Memory B cell (primary cell): ENCODE measurements at places on chromosomes 6 and 20.
A peak's percentile ranks its signal among the peaks of the same experiment; 100 is the strongest.

DNA sequence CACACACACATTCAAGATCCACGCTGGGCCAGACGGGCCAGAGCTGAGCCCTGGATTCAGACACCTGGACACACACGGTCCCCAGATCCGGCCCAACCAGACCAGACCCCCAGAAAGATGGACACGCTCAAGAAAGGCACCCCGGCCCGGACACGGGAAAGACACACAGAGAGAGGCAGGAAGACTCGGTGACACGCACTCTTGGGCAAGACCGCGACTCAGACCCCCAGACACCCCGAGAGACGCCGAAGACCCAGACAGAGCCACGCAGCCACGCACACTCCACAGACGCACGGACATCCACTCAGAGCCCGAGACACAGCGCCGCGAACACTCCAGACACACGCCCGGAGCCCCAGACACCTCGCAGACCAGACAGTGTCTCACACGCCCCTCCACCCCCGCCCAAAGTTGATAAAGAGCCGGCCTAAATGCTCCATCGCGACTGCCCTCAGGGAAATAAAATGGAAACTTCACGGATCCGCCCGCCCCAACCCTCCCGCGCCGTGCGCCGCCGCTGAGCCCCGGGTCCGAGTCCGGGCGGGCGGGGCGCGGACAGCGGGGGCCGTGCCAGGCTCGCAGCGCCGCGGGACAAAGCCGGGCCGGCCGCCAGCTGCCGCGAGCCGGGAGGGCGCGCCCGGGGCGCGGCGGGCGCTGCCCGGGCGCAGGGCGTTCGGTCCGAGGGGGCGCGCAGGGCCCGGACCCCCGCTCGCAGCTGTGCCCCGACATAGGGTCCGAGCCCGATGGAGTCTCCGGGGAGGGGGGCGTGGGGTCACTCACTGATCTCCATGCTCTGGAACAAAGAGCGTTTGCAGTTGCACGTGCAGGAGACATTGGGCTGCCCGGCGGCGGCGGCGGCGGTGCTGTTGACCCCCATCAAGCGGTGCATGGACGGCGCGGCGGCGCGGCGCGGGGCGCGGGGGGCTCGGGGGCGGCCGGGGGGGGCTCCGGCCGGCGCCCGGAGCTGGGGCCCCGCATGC lies 831 bp downstream of the PMEPA1 start:
- peaks cover 48% of the 10 kb centered on the region for H3K4me1 ChIP-seq
- peak overlapping the region; percentile 99 for H3K4me3 ChIP-seq
- peak overlapping the region; percentile 94 for H3K27ac ChIP-seq

- H3K36me3 ChIP-seq: peaks cover 6% of the 10 kb centered on the region
- peak; percentile 16 for DNase-seq
- peak overlapping the region; percentile 92 for H3K27ac ChIP-seq
- H3K4me3 ChIP-seq: peak overlapping the region; percentile 81
These were observed 21.0 kb downstream of the CEP43 start for GRCh38 chr6:167020206-167020605.

- H3K27me3 ChIP-seq: peaks cover 4% of the 10 kb centered on the region
- H3K27ac ChIP-seq: peak overlapping the region; percentile 4
- no peak overlapping the region for H3K4me3 ChIP-seq
- no peaks in the 10 kb centered on the region for H3K36me3 ChIP-seq
- no peak for DNase-seq
These were observed 40.0 kb downstream of the PLG start for GRCh38 chr6:160742090-160742489.

DNA sequence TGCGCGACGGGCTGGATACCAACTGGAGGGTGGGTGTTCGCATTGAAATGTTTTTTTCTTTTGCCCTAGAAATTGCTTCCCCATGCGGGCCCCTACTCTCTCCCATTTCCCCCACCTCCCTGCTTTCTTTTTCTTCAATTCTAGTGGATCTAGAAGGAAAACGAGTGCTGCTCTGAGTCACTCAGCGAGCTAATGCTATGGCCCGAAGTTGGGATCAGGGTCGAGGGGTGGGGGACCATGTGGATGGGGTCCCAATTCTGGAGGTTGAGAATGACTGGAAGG lies 71.5 kb downstream of the SOX4 start:
- no peak overlapping the region for H3K4me3 ChIP-seq
- no peak overlapping the region for H3K27ac ChIP-seq
- no peak for DNase-seq
- H3K4me1 ChIP-seq: peaks cover 15% of the 10 kb centered on the region

DNA sequence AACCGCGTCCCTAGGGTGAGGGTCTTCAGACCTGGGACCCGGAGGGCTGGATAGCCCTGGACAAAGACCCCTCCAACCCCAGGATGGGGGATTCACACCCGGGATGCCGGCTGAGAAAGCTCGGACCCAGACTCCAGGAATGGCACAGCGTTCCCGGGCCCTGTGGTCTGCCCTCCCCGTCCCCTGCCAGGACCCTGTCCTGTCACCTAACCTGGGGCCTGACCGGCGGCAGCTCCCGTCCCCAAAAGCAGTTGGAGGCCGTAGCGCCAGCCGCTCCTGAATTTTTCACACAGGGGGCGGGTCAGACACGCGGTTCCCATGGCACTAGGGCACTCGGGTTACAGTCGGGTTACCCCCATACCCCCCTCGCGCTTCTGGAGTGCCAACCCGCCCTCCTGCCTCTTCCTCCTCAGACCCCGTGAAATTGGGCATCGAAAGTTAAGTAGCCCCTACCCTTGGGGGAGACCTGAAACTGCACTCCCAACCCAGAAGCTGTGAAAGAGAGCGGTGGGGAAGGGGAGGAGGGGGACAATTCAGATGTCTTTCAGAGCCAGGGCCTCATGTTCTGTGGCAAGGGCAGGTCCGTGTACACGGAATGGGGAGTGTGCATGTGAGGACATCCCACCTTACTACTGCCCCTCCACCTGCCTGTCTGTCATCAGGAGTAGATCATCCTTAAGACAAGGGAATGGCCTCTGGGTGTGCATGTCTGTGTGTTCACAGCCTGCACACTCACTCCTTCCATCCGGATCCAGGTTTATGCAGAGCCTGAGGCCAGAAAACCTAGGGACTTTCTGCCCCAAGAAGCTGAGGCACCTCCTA lies 595 bp downstream of the REM1 start:
- no peak overlapping the region for H3K27ac ChIP-seq
- H3K4me3 ChIP-seq: no peak overlapping the region
- peaks cover 20% of the 10 kb centered on the region for H3K27me3 ChIP-seq

- H3K27ac ChIP-seq: peak overlapping the region; percentile 92
- H3K4me1 ChIP-seq: peaks cover 11% of the 10 kb centered on the region
- DNase-seq: no peak
- H3K4me3 ChIP-seq: no peak overlapping the region
These were observed 99.3 kb downstream of the RAMACL start for GRCh38 chr6:166487148-166487547.

DNA sequence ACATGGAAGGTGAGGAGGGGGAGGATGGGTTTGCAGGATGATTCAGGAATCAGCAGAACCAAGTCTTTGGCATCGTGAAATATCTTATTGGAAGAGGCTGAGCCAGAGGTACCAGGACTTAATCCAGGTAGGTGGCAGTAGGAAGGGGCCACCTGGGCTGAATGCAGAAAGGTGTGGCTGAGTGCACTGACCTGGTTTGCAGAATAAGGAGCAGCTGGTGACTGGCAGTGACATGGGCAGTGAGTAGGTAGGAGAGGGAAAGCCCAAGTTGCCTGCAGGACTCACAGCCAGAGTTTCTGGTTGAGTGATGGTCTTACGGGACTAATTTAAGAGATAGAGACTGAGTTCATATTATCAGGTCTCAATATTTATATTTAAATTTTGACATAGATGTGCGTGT lies 1.1 kb upstream of the PBOV1 start:
- DNase-seq: no peak
- H3K36me3 ChIP-seq: no peaks in the 10 kb centered on the region
- H3K27ac ChIP-seq: no peak overlapping the region
- peaks cover 10% of the 10 kb centered on the region for H3K27me3 ChIP-seq
- H3K4me1 ChIP-seq: no peaks in the 10 kb centered on the region

- H3K4me3 ChIP-seq: peak within 1 kb of the TSS; percentile 76
- no peaks in the 10 kb centered on the region for H3K36me3 ChIP-seq
- H3K27ac ChIP-seq: no peak within 1 kb of the TSS
- peak; percentile 33 for DNase-seq
These were observed at the start of gene CPNE5 for GRCh38 chr6:36838896-36839748. CPNE5 (minus strand) TSS chr6:36839444; CDS start chr6:36839377, 67 bp downstream.

- H3K4me1 ChIP-seq: no peaks in the 10 kb centered on the region
- H3K27me3 ChIP-seq: peaks cover 4% of the 10 kb centered on the region
- no peak overlapping the region for H3K27ac ChIP-seq
- H3K36me3 ChIP-seq: no peaks in the 10 kb centered on the region
- no peak for DNase-seq
- H3K4me3 ChIP-seq: no peak overlapping the region
These were observed 107.1 kb upstream of the TSHZ2 start for GRCh38 chr20:52864916-52865605.

GRCh38 chr20:44981736-44982406 lies 15.6 kb downstream of the STK4 start:
- H3K4me1 ChIP-seq: peaks cover 41% of the 10 kb centered on the region
- H3K27me3 ChIP-seq: no peaks in the 10 kb centered on the region
- peak overlapping the region; percentile 99 for H3K27ac ChIP-seq
- no peak overlapping the region for H3K4me3 ChIP-seq
- no peak for DNase-seq

DNA sequence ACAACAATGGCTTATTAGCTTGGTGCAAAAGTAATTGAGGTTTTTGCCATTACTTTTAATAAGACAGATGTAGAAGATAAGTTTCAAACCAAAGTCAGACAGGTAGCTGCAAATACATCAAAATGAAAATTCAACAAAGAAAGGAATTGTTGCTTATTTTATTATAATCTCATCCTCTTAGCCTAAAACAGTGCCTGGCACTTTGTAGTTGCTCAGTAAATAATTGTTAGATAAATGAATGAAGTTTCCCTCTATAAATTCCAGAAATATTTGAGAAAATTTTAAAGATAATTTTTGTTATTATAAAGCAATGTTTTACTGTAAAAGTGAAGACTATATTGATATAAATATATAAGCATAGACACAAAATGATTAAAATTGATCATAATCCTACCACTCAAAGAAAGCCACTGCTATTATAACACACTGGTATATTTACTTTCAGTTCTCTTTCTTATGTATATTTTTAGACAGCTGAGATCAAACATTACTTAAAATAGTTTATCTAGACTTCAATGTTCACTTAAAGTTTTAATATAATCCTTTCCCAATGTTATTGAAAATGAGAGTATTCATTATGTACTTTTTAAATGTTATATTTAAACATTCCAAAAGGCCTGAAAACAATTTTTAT lies 42.5 kb downstream of the SESN1 start:
- no peaks in the 10 kb centered on the region for H3K27me3 ChIP-seq
- H3K36me3 ChIP-seq: peaks cover 4% of the 10 kb centered on the region
- H3K4me3 ChIP-seq: no peak overlapping the region
- no peak for DNase-seq
- peaks cover 19% of the 10 kb centered on the region for H3K4me1 ChIP-seq

GRCh38 chr6:27863962-27864905 lies 48.0 kb downstream of the OR2B2 start:
- H3K27ac ChIP-seq: peak overlapping the region; percentile 95
- H3K4me3 ChIP-seq: peak overlapping the region; percentile 98
- no peaks in the 10 kb centered on the region for H3K36me3 ChIP-seq
- DNase-seq: no peak

DNA sequence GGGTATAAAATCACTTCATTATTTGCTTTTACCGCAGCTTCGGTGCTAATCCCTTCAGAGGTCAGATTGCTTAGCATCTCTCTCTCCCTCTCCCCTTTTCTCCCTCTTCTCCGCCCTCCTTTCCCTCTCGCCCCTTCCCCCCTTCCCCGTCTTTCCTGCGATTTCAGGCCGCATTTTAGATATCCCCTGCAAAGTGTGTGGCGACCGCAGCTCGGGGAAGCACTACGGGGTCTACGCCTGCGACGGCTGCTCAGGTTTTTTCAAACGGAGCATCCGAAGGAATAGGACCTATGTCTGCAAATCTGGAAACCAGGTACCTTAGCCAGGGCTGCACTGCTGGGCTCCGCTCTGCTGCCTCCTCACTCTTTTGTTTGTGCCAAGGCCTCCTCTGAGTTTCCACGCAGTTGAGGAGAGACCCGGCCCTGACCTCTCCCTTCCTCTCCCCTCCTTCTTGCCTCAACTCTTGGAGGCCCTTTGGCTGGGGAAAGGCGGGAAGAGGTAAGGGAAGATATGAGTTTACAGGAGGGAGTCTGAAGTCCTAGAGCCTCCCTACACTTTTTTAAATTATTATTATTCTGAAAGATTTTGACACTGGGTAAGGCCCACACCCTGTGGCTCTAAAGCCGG lies 5.6 kb downstream of the NR2E1 start:
- no peak overlapping the region for H3K4me3 ChIP-seq
- H3K27ac ChIP-seq: peak overlapping the region; percentile 75

DNA sequence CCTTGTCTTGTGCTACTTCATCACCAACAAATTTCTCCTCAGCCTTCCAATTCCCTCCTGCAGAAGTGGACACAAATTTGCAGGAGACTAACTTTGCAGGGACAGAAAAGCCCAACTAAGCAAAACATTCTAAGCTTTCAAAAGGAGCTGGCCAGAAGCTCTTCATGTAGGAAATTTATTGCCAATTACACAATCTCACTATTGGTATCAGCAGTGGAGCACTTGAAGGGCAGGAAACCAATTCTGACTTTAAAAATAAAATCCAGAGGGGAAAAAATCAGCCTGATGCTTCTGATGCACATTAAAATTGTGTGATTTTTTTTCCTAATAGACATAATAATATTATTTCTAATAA lies 193.3 kb downstream of the LY86 start:
- H3K4me3 ChIP-seq: no peak overlapping the region
- DNase-seq: no peak
- no peaks in the 10 kb centered on the region for H3K4me1 ChIP-seq
- H3K27ac ChIP-seq: no peak overlapping the region

DNA sequence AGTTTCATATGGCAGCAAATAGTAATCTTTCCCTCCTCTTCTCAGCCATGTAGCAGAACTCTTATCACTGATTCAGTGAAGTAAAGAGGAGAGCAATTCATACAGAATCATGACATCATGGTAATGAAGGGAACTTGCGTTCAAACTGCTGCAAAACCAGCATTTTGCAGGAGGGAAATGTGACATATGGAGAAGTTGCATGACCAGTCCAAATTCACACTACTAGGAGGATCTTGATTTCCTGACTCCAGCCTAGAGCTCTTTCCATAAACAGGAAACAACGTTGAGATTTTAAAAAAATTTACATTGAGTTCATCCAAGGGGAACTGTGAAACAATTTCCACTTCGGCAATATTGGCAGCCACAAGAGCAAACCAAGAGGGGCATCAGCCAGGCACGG lies 63.8 kb downstream of the MBOAT1 start:
- H3K4me3 ChIP-seq: no peak overlapping the region
- no peak overlapping the region for H3K27ac ChIP-seq
- DNase-seq: no peak
- H3K27me3 ChIP-seq: no peaks in the 10 kb centered on the region

- H3K4me1 ChIP-seq: peaks cover 43% of the 10 kb centered on the region
- H3K36me3 ChIP-seq: peaks cover 4% of the 10 kb centered on the region
- no peaks in the 10 kb centered on the region for H3K27me3 ChIP-seq
- DNase-seq: peak; percentile 62
- peak overlapping the region; percentile 98 for H3K27ac ChIP-seq
These were observed 55.9 kb downstream of the TBC1D7 start for GRCh38 chr6:13272131-13273046.
